ENCODE measurements at places on chromosomes 3 and 15.

- no peak for DNase-seq
These were observed 429.8 kb upstream of the PDZRN3 start for GRCh38 chr3:74054566-74054965.

DNA sequence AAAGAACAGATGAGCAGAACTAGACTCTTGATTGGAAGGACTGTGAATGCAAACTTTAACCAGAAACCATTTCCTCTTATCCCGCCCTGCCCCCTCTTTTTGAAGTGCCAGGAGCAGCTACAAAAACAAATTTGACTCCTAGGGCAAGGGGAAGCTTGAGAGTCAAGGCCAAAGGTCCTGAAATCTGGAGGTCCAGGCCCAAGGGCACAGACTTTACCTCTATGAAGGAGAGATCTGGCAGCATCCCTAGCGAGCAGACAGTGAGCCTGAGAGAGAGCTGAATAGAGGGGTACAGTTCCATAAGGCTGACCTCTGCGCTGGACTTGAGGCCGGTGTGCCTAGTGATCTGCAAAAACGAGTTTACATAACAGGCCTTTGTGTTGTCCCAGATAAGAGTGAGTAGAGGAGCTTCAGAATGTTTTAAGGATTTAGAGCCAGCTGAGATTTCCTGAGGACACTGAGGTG, 5.1 kb downstream of the RAB43 start:
- DNase-seq, result no peak

GRCh38 chr15:66763186-66764071, 61.4 kb downstream of the SMAD6 start:
- no peak for DNase-seq

DNA sequence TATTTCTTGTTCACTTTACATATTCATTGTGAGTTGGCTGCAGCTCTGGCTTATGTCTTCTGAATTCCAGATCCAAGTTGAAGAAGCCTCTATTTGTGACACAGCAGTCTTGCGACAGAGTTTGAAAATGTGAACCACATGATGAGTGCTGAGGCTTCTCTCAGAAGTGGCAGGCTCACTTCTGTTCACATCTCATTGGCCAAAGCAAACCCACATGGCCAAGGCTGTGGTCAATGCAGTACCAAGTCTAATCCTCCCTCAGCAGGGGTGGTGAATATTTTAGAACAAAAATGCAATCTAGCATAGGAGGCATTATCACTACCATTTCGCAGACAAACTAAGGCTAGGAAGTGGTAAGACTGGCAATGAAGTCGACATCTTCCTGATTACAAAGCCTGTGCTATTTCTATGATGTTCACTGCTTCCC, 45.2 kb downstream of the CDCP1 start:
- DNase-seq, result no peak

DNA sequence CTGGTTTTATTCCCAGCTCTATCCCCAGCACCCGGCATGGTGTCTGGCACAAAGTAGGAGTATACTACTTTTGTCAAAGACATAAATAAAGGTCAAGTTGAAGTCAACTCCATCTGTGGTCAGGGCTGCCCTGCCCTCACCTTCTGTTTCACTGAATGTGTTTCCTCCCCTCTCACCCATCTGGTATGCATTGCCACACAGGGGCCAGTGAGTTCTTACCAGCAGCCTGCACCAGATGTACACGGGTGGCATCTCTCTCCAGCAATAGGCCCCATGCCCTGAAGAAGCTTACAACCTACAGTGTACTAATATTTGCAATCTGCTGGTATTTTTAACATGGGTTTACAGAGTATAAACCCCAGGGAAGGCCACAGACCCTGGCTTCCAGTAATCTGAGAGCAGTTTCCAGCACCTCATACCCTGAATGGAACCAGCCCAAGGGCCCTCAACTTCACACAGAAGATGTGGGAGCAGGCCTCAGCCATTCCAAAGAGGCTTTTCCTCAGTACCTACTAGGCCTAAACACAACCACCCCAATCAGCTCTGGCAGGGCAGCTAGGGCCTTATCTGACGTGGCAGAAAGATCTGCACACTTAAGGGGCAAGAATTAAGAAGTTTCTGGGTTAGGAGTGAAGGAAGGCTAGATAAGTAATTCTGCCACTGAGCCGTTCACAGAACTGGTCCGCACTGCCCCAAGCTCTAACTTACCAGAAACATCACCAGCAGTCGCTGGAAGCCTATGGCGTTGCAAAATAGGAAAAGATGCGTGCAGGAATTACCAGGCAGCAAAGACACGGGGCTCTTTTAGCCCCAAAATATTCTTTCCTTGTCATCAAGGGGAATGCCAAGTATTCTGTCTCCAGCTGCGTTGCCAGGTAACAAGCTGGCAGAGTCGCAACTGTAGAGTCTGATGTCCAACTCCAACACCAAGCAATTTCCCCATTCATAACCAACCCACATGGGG, 2.1 kb downstream of the IDH2 start:
- DNase-seq, result no peak

All from stimulated activated CD8-positive, alpha-beta memory T cell treated with anti-CD3 and anti-CD28 coated beads, Interleukin-2, amount 100 ng/mL, for 1 hour (primary cell).